GM23338 (cell line): ENCODE measurements at places on chromosomes 1 and 21. TPM values are rescaled to one million over a fixed set of nuclear protein-coding genes. Genes with fewer than 3 reads are reported as not detected.
A peak's percentile ranks its signal among the peaks of the same experiment; 100 is the strongest.

The A3GALT2 gene
- not detected in 2 replicates for total RNA-seq

The FNBP1L gene
- 114 and 132 TPM in 2 replicates for total RNA-seq

DNA sequence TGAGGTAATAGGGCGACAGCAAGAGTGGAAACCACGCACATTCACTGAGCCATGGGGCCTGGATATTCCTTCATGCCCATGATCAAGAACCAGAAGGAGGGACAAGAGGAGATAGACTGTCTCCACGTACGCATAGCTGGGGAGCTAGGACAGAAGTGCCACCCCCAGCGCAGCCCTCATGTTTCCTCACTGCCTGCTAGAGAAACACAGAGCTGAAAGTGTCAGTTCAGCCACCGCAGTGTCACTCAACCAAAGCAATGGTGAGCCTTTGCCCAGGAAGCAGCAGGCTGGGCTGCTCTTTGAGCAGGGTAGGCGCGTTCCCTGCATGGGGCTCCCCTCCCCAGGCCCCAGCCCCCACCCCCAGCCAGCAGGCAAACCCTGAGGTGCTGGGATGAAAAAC is 68.5 kb downstream of the STUM start:
- DNase-seq, result no peak
- no peaks in the 10 kb centered on the region for H3K36me3 ChIP-seq
- no peak overlapping the region for H3K27ac ChIP-seq
- H3K4me1 ChIP-seq, result no peaks in the 10 kb centered on the region

GRCh38 chr21:33261635-33262034 is 4.5 kb upstream of the IL10RB start:
- no peaks in the 10 kb centered on the region for H3K36me3 ChIP-seq
- no peaks in the 10 kb centered on the region for H3K27me3 ChIP-seq
- no peak for DNase-seq
- no peak overlapping the region for H3K4me3 ChIP-seq

GRCh38 chr1:180345148-180345547 is 115.1 kb downstream of the LHX4 start:
- DNase-seq, result no peak
- no peak overlapping the region for H3K27ac ChIP-seq
- no peak overlapping the region for H3K4me3 ChIP-seq
- no peaks in the 10 kb centered on the region for H3K27me3 ChIP-seq
- no peaks in the 10 kb centered on the region for H3K36me3 ChIP-seq

DNA sequence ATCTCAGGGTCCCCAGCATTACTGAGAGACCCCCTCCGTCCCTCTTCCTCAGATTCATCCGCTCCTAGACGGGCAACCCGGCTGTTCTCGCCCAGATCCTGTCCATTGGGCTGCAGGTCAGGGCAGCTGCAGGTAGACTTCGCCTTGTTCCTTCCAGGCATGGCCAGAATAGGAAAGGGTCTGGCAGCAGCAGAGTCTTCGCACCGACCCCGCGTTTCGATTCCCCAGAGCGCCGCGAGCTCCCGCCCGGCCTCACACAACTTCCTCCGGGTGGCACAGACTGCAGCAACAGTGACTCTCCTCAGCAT is 265 bp downstream of the NRDC start:
- DNase-seq, result no peak
- peaks cover 32% of the 10 kb centered on the region for H3K4me1 ChIP-seq
- H3K27me3 ChIP-seq, result no peaks in the 10 kb centered on the region
- peak overlapping the region; percentile 94 for H3K27ac ChIP-seq
- H3K4me3 ChIP-seq, result peak overlapping the region; percentile 97

GRCh38 chr1:25197982-25198662 is 34.2 kb downstream of the SYF2 start:
- H3K4me3 ChIP-seq, result no peak overlapping the region
- no peaks in the 10 kb centered on the region for H3K4me1 ChIP-seq
- no peak overlapping the region for H3K27ac ChIP-seq
- H3K36me3 ChIP-seq, result no peaks in the 10 kb centered on the region

DNA sequence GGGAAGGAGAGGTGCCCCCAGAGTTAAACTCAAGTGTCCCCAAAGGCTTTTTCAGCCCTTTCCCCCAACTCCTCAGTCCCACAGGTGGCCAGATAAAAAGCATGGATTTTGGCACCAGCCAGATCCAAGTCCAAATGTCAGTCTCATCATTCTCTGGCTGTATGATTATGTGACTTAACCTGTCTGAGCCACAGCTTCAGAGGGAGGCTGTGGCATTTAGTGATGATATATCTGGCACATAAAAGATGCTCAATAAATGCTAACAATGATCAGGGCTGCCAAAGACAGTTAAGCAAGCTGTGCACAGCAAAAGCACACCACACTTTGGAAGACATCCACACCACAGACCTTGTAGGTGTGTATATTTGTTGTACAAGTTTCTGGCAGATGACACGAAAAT is 5.6 kb upstream of the PADI3 start:
- H3K27me3 ChIP-seq, result no peaks in the 10 kb centered on the region
- no peaks in the 10 kb centered on the region for H3K36me3 ChIP-seq
- H3K4me1 ChIP-seq, result peaks cover 5% of the 10 kb centered on the region; the same call in 1 of the 2 replicates
- no peak overlapping the region for H3K4me3 ChIP-seq
- DNase-seq, result no peak

- no peaks in the 10 kb centered on the region for H3K27me3 ChIP-seq
- peaks cover 18% of the 10 kb centered on the region; the same call in 1 of the 2 replicates for H3K4me1 ChIP-seq
- no peaks in the 10 kb centered on the region for H3K36me3 ChIP-seq
- no peak for DNase-seq
- H3K4me3 ChIP-seq, result no peak overlapping the region
These were observed 296.7 kb upstream of the PTBP2 start for GRCh38 chr1:96424877-96425276.

GRCh38 chr21:14901482-14901958 is 163.3 kb downstream of the NRIP1 start:
- no peak overlapping the region for H3K4me3 ChIP-seq
- H3K27ac ChIP-seq, result no peak overlapping the region
- no peaks in the 10 kb centered on the region for H3K27me3 ChIP-seq
- no peak for DNase-seq
- H3K4me1 ChIP-seq, result no peaks in the 10 kb centered on the region; the same call in 1 of the 2 replicates
- no peaks in the 10 kb centered on the region for H3K36me3 ChIP-seq
